ENCODE measurements at places on chromosomes 2 and 18.

GRCh38 chr18:27605107-27605834 lies 420.2 kb upstream of the CHST9 start:
- peak; percentile 31 for DNase-seq

DNA sequence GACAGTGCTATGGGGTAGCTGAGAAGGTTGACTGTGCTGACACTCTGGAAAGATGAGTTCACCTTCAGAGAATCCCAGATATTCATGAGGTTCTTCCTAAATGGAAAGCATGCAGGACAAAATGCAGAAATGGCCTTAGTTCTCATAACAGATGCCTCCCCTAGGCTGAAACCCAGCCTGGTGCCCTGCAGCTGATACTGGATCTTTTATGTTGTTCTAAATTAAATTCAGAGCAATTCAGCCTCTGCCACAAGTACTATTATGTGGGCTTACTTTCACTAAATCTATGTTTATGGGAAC lies 172.0 kb upstream of the SERPINE2 start:
- DNase-seq: no peak

- DNase-seq: no peak
Measured at GRCh38 chr18:58256316-58257080, 212.5 kb downstream of the NEDD4L start.

DNA sequence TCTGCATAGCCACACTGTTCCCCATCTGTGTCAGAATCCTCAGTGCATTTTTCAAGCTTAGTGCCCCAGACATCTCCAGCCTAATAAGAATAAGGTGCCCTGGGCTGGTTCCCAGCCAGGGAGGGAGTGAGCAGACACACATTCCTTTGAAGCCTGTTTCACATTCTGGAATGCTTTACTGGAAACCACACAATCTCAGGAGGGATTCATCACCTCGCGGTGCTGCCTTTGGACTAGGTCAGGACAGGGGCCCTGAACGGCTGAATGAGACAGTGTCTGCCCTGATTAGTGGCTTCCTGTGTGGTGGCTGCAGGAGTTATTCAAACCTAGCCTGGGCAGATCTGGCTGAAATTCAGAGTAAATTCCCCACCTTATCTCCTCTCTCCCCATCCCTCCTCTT lies 108.0 kb upstream of the LDAH start:
- DNase-seq: no peak

- no peak for DNase-seq
Measured at GRCh38 chr2:133599211-133599803, 31.0 kb upstream of the NCKAP5 start.

GRCh38 chr18:70276416-70277191 lies 12.2 kb upstream of the SOCS6 start:
- DNase-seq: no peak

GRCh38 chr2:120583121-120583520 lies 152.5 kb upstream of the GLI2 start:
- DNase-seq: no peak

DNA sequence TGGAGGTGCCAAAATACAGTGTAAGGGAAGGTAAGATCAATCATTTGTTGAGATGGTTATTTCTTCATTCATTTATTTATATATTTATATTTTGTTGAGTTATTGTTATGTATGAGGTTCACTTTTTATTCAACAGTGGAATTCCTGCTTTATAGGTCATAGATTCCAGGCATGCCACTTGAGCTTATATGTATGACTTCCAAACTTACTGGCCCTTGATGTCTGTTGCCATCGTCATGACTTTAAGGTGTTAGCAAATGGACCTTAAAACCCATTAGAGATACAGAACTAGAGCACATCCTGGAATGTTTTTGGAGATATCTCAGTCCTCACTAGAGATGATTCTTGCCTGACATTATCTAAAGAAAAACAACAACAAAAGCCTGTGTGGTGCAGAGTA lies 25.9 kb downstream of the CCDC85A start:
- no peak for DNase-seq

DNA sequence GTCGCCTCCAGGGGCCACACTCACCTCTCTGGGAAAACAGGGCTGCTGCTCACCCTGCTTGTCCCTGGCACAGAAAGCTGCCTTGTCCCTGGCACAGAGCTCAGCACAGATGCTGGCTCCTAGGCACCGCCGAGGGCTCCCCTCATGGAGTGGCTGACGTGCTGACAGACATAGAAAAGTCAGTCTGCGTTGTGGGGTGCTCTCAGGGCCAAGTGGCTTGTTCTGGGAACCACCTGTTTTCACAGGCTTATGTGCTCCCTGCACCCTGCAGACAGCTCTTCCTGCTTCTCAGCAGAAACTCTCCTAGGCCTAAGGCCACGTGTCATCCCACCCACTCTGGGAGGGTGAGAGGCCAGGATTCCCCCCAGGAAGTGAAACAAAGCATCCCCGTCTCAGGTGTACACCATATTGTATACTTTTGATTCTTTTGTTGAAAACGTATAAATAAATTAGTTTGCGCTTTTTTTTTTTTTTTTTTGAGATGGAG lies 84.7 kb upstream of the TMEM200C start:
- no peak for DNase-seq

DNA sequence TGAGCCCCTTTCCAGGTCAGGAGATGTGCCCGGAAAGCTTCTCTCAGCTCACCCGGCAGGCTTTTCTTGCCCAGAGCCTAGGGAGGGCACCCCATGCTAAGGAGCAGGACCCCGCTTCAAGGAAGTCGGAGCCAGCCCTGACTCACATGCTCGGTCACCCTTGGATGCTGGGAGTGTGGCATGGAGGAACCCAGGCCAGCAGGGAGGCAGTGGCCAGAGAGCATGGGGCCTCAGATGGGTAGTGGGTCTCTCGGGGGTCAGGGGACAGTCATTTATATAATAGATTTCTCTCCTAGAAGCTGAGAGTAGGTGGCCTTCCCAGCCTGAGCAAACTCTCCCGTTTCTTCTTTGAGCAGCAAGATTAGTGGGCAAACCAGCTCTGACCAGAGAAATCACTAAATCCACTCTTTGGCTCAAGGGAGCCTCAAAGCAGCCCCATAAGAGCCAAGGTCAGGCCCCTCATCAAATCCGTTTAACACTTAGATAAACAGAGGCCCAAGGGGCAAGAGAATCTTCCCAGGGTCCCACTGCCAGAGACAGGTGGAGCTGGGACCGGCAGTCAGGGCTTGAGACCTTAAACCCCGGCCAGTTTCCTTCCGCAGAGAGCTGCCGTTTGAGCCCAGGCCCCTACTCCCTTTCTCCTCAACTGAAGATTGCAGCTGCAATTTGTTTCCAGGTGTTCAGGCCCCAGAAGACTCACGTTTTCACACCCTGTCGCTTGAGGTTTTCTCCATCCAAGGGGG lies 113.1 kb downstream of the CYP26B1 start:
- DNase-seq: no peak

DNA sequence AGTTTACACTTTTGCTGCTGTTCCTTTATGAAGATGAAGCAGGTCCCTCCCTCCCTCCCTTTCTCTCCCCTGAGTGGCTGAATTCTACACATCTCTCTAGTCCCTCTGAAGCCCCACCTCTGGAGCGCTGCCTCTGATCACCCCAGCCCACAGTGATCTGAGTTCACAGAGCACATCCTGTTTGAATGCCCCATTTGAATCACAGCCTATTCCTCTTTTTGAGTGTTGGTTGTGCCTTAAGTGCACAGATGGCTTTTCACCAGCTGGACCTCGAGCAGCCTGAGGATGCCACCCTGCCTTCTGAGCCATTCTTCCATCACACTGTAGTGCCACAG lies 87.1 kb downstream of the ITGB1BP1 start:
- DNase-seq: no peak

- DNase-seq: no peak
Measured at GRCh38 chr2:100278501-100278900, 43.8 kb downstream of the LONRF2 start.

DNA sequence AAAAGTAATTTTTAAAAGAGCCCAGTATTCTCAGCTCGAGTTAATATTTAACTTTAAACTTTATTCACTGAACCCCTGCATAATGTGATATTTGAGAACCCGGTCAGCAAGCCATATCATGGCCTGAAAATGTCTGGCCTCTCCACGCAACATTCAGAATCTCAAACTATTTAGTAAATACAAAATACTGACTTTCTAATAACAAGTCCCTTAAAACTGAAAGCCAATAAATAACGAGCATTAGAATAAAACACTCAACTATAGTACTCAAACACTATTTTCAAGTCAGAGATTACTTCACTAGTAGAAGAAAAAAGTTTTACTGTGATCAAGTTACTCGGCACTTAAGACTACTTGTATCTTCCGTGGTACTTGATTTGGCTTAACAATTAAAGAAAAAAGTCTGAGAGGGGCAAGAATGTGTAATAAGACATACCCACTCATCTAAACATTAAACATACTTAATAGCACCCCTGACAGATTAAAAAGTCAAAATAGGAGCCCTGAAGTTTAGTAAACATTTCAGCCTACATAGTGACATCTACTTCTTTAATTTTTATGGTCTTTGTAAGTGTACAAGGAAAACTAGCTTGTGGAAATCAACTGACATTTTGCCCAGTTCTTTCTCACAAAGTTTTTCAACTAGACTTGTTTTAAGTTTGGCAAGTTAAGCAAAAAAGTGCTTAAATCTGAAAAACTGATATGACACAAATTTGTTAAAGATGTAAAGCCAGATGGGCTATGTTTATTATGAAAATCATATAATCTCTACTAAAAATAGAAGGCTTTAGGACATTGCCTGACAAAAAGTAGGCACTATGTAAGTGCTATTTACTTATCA lies 38.2 kb downstream of the RTN4 start:
- no peak for DNase-seq

DNA sequence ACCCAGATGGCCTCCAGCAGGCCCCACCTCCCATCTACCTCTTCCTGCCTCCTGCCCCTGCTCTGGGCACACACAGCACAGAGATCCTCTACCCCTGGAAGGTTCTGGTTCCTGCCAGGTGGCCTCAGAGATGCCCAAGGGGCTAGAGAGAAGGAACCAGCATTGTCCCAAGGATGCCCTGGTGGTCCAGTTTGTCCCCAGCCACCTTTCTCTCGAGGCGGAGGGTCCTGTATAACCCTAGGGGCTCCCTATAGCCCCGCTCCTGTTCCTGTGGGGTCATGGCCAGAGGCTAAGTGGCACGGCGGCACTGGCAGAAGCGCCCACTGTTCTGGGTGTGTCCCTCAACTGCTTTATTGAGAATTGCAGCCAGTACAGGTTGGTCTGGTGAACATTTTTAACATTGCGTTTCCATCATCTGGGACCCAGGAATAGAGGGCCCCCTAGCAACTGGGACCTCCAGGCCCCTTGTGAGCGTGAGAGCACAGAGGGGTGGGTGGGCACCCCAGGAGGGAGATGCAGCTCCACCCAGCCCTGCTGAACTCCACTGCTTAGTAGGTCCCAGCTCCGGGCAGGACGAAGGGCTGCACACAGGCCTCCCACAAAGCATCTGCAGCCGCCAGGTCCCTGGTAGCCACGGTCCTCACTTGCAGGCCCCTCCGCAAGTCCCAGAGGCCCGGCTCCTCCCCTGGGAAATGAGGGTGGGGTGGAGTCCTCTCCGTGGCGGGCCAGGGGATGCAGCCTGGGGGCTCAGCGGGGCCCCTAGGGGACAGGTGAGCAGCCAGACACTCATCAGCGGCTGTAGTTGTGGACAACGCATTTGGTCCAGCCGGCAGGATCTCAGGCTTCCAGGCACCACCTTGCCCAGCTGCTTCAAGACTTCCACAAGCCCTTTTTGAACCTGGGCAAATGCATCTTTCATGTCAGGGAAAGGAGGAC lies 33.1 kb downstream of the GPC1 start:
- peak; percentile 14 for DNase-seq

DNA sequence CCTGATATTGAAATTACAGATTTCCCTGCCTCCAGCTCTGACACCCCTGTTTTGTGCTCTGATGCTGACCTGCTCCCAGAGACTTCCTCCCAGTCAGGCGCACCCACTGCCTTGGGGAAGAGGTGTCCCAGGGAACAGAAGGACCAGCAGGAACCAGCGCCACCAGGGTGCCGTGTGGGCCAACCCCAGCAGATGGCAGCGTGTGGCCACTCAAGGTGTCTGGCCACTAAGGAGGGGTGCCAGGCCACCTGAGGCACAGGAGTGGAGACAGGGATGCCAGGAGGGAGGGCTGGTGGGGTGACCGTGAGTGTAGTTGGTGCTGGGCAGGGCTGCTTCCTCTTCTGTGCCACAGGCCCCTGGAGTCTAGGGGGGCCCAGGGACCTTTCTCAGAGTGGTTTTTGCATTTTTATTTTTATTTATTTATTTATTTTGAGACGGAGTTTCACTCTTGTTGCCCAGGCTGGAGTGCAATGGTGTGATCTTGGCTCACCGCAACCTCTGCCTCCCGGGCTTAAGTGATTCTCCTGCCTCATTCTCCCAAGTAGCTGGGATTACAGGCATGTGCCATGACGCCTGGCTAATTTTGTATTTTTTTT lies 56.0 kb downstream of the TEX44 start:
- peak; percentile 54 for DNase-seq

- DNase-seq: no peak
Measured at GRCh38 chr2:203759690-203760365, 53.4 kb downstream of the CD28 start.

GRCh38 chr18:23884681-23885375 lies 129.7 kb upstream of the TTC39C start:
- no peak for DNase-seq

DNA sequence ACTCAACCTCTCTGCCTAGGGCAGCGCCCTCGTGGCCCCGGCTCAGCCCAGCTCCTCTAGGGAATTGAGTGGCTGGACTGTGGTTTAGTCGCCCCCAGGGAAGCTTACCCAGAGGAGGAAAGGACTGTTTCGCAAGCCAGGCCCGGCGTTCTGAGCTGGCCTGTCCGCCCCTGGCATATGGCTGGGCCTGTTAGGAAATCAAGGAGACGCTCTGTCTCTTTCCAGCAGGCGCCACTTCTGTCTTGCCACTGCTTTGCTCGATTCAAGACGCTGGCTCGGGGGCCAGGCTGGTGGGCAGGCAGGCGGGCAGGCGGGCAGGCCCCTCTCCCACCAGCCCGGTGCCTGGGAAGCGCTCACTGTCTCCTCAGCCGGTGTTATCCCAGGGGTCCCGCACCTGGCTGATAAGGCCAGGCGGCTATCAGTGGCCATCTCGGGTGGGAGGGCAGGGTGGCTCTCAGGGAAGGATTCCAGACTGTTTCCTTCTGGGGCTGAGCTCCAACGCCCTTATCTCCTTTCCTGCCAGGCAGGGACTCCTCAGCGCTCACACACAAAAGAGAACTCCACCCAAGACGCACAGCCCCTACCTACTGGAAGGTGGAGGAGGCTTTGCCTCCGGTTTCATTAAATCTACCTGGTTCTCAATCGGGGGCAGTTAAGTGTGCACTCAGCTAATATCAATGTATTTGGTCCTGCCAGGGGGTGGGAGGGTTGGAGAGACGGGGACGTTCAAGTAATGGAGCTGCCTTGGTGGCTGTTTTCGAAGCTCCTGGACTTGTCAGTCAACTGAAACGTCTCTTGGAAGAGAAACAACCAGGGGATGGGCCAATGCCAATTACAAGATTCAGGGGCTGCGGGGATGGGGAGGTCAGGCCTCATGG lies 109.1 kb downstream of the SMAD7 start:
- DNase-seq: no peak

DNA sequence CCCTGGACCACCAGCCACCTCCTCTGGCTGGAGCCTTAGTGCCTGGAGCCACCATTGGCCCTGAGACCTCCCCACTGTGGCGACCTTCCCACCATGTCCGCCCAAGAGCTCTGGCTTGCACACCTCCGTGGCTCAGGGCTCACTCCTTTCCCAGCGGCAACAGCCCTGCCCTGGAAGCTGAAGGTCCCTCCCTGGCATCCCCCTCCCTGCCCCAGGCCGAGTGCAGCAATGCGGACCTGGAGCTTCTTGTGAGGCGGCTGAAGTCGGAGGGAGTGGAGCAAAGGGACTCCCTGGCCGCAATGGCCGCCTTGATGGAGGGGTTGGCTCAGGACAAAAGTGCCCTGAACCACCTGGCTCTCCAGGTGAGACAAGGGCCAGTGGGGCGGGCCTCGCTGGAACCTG lies 28.6 kb downstream of the CROCC2 start:
- no peak for DNase-seq

Measured in progenitor cell of endocrine pancreas (in vitro differentiated cells).